ENCODE measurements at places on chromosomes 5 and 9. TPM values are rescaled to one million over a fixed set of nuclear protein-coding genes. Genes with fewer than 3 reads are reported as not detected.
A peak's percentile ranks its signal among the peaks of the same experiment; 100 is the strongest.

DNA sequence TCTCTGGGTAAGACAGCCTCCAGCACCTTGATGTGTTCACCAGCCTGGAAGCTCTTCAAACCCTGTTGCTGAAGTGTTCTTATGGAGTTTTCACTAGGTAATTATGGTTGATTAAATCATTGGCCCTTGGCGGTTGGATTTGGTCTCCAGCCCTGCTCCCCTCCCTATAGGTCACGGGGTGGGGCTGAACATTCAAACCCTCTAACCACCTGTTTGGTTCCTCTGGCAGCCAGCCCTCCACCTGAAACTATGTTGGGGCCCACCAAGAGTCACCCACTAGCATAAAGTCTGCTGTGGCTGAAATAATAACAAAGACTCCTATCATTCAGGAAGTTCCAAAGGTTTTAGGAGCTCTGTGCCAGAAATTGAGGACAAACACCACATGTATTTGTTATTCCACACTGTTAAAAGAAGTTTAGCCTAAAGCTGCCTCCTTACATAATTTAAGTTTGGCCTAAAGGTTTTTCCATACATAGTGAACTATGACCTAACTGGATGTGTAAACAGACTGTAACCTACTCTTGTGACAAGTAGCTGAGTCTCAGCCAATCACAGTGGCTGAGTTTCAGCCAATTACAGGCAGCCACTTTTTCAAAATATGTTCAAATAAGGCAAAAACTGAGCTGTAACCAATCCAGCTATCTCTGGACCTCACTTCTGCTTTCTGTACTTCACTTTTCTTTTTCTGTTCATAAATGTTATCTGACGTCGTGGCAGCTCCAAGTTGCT lies 34.8 kb downstream of the TMEM252 start:
- H3K27ac ChIP-seq: no peak overlapping the region
- no peak for DNase-seq
- no peaks in the 10 kb centered on the region for H3K36me3 ChIP-seq
- H3K27me3 ChIP-seq: peaks cover 7% of the 10 kb centered on the region
- H3K4me1 ChIP-seq: no peaks in the 10 kb centered on the region
- no peak overlapping the region for H3K4me3 ChIP-seq

GRCh38 chr5:112779531-112779930 lies 41.8 kb downstream of the APC start:
- no peak overlapping the region for H3K27ac ChIP-seq
- peaks cover 25% of the 10 kb centered on the region for H3K36me3 ChIP-seq
- no peak for DNase-seq

DNA sequence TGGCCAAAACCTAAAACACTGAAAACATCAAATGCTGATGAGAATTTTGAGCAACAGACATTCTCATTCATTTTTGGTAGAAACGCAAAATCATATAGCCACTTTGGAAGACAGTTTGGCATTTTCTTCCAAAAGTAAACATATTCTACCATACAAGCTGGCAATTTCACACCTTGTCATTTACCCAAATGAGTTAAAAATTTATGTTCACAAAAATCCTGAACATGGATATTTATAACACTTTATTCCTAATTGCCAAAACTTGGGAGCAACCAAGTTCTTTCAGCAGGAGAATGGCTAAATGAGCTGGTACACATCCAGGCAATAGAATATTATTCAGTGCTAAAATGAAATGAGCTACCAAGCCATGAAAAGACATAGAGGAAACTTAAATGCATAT lies 1270.1 kb upstream of the ACO1 start:
- peaks cover 2% of the 10 kb centered on the region for H3K27me3 ChIP-seq
- H3K27ac ChIP-seq: no peak overlapping the region
- H3K36me3 ChIP-seq: no peaks in the 10 kb centered on the region
- no peaks in the 10 kb centered on the region for H3K4me1 ChIP-seq
- H3K4me3 ChIP-seq: no peak overlapping the region
- DNase-seq: no peak

DNA sequence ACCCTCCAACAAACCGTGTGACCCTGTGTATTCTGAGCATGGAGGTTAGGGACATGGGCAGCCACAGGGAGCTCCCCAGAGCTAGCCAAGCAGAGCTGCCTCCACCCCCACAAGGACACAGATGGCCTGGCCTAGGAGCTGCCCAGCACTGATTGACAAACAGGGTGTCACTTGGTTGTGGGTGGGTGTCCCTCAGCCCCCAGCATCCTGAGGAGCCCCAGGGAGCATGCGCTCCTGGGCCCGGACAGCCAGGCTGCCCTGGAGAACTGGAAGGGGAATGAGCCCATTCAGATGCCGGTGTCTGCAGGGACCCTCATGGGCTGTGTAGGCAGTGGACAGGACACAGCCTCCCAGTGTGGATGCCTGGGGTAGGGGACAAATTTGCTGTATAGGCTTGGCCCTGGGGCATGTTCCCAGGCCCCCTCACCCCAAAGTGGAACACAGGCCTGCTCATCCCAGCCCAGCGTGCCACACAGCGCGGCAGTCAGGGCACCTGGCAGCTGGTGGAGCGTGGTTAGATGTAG lies 124.8 kb upstream of the LMX1B start:
- H3K27ac ChIP-seq: no peak overlapping the region
- no peak overlapping the region for H3K4me3 ChIP-seq
- H3K4me1 ChIP-seq: peaks cover 13% of the 10 kb centered on the region
- H3K27me3 ChIP-seq: no peaks in the 10 kb centered on the region
- H3K36me3 ChIP-seq: no peaks in the 10 kb centered on the region

DNA sequence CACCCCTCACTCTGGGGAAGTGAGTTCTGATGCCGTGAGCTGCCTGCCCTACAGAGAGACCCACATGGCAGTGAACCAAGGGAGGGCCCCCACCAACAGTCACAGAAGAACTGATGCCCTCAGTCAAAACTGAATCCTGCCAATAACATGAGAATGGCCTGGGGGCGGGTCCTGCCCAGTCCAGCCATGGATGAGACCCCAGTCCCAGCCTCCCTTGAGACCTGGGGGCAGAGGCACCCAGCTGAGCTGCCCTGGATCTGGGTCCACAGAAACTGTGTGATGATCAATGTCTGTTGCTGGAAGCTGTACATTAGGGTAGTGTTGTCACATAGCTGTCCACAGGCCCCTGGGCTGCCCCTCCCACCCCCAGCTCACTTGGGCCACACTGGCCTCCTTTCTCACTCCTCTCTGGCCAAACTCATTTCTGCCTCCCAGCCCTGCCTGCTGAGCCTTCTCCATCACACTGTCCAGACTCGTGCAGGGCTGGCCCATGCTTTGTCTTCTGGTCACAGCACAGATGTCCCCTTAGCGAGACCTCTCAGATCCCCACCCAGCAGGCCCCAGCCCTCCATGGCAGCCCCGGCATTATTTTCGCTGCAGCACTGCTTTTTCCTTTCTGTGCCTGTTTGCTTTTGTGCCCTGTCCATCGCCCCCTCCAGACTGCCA lies 16.8 kb downstream of the GBGT1 start:
- H3K4me1 ChIP-seq: peaks cover 50% of the 10 kb centered on the region
- no peaks in the 10 kb centered on the region for H3K27me3 ChIP-seq
- H3K36me3 ChIP-seq: peaks cover 19% of the 10 kb centered on the region
- peak overlapping the region; percentile 85 for H3K4me3 ChIP-seq

GRCh38 chr5:150442699-150443080 lies 6.8 kb downstream of the RPS14 start:
- H3K27me3 ChIP-seq: no peaks in the 10 kb centered on the region
- H3K4me3 ChIP-seq: no peak overlapping the region
- DNase-seq: no peak
- H3K36me3 ChIP-seq: peaks cover 45% of the 10 kb centered on the region

- no peak overlapping the region for H3K4me3 ChIP-seq
- DNase-seq: no peak
- H3K36me3 ChIP-seq: no peaks in the 10 kb centered on the region
- H3K4me1 ChIP-seq: peaks cover 20% of the 10 kb centered on the region
These were observed 31.1 kb downstream of the GCNT4 start for GRCh38 chr5:75021219-75021618.

DNA sequence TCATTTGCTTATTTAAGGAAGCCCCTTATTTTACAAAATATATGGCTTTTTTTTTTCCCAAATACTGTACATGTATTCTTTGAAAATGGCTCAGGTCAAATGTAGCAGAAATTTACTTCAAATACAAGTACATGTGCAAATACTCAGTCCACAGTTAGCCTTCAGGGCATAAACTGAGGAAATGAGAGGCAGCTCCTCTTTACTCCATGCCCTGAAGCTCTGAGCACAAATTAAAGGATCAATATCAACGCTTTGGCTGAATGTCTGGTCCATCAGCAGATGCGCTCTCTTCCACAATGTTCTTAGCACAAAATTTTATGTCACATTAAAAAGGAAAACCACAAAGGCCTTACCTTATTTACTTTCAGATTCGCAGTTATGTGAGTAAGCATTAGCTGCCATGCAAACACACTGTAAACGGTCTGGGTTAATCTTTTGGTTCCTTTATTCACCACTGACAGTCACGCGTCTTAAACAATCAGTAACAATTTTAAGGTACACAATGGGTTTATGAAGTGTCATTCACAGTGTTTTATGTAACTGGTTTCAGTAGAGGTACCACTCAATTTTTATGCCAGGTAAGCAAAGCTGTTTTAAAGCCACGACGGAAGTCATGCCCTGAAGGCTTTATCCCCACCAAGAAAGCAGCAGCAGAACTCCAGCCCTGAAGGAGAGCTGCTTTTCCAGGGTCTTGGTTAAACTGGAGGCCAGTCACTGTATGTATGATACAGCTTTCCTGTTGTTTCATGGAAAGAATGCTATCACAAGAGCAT lies 103.4 kb downstream of the OTULIN start:
- H3K36me3 ChIP-seq: peaks cover 14% of the 10 kb centered on the region
- H3K4me3 ChIP-seq: no peak overlapping the region
- no peaks in the 10 kb centered on the region for H3K27me3 ChIP-seq
- DNase-seq: no peak
- no peak overlapping the region for H3K27ac ChIP-seq
- peaks cover 18% of the 10 kb centered on the region for H3K4me1 ChIP-seq

GRCh38 chr9:134814598-134815215 lies 65.9 kb upstream of the FCN2 start:
- H3K4me1 ChIP-seq: no peaks in the 10 kb centered on the region
- no peaks in the 10 kb centered on the region for H3K36me3 ChIP-seq
- H3K4me3 ChIP-seq: no peak overlapping the region
- DNase-seq: no peak

Gene CCDC69
- 24.8 TPM for total RNA-seq

Gene PURA
- 9.5 TPM for total RNA-seq
